ENCODE measurements at places on chromosomes 13 and 19.

- no peak for DNase-seq
These were observed 15.9 kb upstream of the NOP53 start for GRCh38 chr19:47729468-47729798.

GRCh38 chr19:15379999-15380647, 536 bp upstream of the AKAP8 start:
- DNase-seq = no peak

- no peak for DNase-seq
These were observed 11.0 kb upstream of the BBC3 start for GRCh38 chr19:47241919-47242577.

- DNase-seq = no peak
These were observed 470.7 kb downstream of the ZNF536 start for GRCh38 chr19:30842926-30843325.

GRCh38 chr13:48477191-48477855, 55.6 kb downstream of the RCBTB2 start:
- DNase-seq = no peak

DNA sequence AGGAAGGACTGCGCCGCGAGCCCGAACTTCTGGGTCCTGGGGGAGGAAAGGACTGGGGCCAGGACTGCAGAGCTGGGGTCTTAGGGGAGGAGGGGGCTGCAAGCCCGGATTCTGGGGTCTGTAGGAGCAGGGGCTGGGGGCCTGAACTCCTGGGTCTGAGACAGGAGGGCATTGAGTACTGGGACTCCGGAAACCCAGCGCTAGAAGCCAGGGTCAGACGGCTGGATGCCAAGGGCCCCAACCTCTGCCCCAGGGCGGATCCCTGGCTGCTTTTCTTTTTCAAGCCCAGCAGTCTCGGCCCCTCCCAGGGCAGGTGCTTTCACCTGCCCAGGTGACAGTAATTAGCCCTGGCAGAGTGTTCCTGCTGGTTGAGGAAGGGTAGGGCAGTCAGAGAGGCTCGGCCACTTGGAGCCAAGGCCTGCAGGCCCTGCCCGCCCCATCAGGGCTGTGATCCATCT, 2.3 kb downstream of the MYH14 start:
- no peak for DNase-seq

- no peak for DNase-seq
These were observed 20.3 kb downstream of the ZNF433 start for GRCh38 chr19:12015015-12015752.

DNA sequence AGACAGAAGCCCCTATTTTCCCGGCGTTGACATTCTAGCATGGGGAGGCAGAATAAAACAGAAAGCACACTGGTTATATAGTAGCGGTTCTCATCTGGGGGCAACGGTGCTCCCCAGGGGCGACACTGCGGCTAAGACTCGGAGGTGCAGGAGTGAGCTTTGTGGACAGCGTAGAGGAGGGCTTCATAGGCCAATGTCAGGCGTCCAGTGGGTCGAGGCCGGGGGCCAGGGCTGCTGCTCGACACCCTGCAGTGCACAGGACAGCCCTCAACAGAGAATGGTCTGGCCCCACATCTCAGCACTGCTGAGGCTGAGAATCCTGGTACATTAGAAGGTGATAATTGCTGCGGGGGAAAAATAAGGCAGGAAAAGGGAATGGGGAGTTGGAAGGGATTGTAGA, 1.5 kb downstream of the ZNF628 start:
- DNase-seq = no peak

- no peak for DNase-seq
These were observed 30.4 kb upstream of the TMEM255B start for GRCh38 chr13:113728571-113729054.

DNA sequence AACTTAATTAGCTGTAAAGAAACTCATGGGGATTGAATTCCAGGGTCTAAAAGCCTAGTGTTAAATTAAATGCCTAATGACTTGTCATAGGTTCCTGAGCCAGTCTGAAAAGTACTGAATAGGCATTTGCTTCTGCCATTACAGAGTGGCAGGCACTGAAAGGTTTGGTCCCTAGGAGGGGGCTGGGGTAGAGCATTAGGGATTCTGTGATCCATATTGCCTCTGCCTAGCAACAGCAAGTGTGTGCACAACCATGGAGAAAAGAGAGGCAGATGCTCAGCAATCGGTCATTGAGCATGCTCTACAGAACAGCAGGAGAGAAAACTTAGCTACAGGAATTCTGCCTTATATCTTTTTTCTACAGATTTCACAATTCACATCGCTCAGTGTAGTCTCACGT, 133.5 kb downstream of the TRPC4 start:
- no peak for DNase-seq

DNA sequence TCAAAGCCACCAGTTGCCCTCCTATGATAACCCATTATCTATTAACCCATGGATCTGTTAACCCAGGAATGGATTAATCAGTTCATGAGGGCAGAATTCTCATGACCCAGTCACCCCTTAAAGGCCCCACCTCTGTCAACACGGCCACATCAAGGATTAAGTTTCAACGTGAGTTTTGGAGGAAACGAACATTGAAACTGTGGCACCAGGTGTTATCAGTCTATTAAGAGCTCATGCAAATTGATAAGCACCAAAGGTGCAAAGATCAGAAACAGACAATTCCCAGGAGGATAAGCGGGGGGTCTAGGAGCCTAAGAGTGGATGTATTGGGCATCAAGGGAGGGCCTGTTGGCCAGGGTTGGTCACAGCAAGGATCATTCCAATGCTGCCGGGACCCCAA, 19.9 kb upstream of the ELAVL1 start:
- DNase-seq = no peak

DNA sequence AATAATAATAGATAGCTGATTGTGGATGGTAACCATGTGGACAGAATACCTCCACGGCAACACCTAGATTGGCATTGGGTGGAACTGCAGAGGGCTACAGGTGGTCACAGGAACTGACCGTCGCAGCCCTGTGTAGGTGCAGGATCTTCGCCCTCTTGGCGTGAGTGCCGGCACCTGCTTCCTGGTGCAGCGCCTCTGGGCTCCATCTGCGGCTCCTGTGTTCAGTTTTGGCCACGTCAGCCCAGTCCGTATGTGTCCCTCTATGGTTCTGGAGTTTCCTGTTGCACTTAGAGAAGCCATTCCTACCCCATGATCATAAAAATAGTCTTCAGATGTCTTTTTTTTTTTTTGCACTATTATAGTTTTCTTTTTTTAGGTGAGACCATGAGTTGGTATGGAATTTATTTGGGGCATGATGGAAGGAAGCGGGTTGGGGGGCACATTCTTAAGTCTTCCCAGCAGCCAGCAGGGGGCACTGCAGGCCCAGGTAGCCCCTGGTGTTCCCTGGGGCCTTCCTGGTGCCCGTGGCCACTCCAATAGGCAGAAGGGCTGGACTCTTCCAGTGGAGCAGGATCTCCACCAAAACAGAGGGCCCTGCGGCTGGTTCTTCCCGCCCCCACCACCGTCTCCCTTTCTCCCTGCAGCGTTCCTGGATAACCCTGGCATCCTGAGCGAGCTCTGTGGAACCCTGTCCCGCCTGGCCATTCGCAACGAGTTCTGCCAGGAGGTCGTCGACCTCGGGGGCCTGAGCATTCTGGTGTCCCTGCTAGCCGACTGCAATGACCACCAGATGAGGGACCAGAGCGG, 10.1 kb upstream of the SLC25A42 start:
- no peak for DNase-seq

DNA sequence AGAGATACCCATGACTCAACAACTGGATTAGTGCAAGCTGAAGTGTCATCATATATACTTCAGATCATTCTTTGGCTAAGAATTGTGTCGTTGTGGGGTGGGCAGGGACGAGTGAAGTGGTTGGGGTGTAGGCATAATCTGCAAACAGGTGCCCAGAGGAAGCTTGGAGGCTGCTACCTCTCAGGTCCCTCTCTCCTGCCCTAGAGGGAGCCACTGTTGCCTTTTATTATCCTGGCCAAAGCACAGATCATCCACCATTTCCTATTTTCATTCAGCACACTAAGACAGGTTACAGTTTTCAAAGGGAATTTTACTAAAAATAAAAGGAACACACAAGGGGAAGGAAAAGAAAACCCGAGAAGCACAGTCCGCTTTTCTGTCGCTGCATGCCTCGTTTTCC, 126.6 kb downstream of the HS6ST3 start:
- DNase-seq = no peak

GRCh38 chr13:46479283-46479682, 73.7 kb upstream of the LRCH1 start:
- no peak for DNase-seq
